GM12865 (cell line): ENCODE measurements at places on chromosomes 12 and 14.

DNA sequence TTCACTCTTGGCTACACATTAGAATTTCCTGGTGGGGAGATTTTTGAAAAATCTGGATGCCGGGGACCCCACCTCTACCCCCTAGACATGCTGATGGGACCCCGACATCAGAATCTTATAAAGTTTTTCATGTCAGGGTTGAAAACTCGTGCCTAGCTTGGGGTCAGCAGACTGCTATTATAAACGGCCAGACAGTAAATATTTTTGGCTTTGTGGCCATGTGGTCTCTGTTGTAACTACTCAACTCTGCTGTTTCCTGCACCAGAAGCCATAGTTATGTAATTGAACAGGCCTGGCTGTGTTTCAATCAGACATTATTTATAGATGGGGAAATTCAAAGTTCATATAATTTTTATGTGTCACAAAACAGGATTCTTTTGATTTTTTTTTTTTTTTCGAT is 41.6 kb downstream of the ACACB start:
- no peak for DNase-seq

DNA sequence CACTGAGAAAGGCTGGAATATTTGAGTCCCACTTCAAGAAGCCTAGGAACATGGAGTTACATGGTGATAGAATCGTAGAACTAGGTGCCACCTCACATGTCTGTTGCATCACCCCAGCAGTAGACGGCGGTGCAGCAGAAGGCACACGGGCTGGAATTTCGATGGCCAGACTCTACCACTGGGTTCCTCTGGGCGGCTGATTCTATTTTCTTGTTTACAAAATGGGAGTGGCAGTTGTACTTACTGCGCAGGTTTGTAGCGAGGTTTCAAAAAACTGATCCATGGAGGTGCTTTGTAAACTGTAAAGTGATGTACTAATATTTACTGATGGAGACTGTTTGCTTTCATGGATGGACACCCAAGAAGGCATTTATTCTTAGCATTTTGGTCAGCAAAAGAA is 45.7 kb downstream of the WDR20 start:
- DNase-seq: no peak

GRCh38 chr12:103462675-103463074 is 33.1 kb downstream of the C12orf42 start:
- DNase-seq: peak; percentile 82

GRCh38 chr12:6839482-6840201 is 1.1 kb upstream of the GNB3 start:
- peak; percentile 78 for DNase-seq

DNA sequence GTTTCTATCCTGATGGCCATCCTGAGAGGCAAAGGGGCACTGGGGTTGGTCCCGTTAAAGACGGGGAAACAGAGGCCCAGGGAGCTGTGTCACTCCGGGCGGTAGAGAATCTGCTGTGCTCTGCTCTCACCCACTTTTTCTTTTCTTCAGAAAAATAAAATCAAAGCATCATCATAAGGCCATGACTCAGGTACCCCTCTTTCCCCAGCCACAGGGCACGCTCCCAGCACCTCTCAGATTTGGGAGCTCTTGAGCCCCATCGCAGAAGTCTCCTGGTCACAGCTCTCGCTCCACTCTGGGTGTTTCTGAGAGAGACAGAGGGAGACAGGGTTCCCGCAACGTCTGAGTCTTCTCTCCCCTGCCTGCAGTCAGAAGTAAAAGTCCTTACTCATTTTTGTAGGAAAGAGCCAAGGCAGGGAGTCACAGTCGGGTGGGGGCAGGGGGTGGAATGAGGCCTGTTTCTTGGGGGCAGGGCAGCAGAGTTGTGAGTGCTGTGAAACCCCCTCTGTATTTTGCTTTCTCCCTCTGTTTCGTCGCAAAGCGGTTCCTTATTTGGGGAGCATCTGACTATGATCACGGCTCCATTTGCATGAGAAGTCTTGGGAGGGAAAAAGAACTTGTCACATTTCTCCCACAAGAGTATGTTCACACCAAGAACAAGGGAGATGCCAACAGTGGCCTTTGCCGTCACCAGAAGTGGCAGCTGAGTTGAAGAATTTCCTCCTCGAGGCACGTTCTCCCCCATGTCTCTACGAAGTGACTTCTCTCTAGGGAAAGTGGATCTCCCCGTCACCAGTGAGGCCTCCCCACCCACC is 139.0 kb downstream of the BCL11B start:
- DNase-seq: no peak

DNA sequence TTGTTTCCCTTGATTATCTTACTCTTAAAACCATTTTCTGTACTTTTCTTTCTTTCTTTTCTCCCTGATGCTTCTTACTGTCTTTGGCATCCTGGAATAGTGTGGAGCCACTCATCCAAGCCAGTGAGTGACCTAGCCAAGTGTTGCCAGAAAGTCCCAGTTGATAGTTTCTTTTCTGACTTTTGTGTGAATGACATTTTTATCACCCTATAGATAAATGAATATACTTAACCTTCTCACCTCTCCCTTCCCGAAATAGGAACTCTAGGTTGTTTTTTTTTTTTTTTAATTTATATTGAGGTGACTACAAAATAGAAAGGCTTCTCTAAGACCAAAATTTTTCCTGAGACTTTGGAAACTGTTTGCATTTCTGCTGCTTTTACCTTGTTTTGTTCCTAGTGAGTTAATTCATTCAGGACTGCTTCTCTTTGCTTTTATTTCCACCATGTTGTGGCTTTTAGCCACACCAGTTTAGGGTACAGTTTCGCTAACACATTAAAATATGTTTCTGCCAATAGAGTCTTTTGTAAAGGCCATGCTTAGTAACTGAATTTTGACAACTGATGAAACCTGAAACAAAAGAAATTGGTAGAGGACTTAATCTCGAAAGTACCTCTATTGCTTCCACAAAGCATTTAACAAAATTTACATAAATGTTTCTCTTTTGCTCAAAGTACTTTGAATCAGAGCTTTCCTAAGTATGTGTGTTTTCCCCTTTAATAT is 194.6 kb downstream of the ERC1 start:
- peak; percentile 74 for DNase-seq

- no peak for DNase-seq
Observed at GRCh38 chr14:94659256-94659655, 47.1 kb downstream of the SERPINA3 start.

GRCh38 chr12:118189741-118190191 is 53.8 kb downstream of the PEBP1 start:
- no peak for DNase-seq

DNA sequence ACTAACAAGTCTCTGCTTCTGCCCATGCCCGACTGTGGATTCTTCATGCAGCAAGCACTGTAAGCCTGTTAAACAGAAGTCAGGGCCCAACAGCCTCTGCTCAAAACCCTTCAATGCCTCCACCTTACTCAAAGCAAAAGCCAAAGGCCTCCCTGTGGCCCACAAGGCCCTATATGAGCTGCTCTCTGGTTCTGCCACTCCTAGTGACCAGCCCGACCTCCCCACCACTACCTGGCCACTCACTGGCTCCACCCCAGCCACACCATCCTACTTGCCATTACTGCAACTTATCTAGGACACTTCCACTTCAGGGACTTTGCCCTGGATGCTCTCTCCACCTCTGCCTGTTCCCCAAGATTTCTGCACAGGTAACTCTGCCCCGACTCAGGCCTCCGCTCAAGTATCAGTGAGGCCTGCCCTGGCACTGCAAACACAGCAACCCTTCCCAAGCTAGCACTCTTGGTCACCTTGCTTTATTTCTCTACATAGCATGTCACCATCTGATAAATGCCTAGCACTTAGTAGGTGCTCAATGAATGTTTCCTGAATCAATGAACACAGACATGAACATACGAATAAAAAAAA is 88.9 kb downstream of the ITPR2 start:
- no peak for DNase-seq

GRCh38 chr12:124788936-124789555 is 74.6 kb downstream of the SCARB1 start:
- no peak for DNase-seq

GRCh38 chr14:32481707-32482106 is 152.6 kb downstream of the AKAP6 start:
- DNase-seq: no peak

DNA sequence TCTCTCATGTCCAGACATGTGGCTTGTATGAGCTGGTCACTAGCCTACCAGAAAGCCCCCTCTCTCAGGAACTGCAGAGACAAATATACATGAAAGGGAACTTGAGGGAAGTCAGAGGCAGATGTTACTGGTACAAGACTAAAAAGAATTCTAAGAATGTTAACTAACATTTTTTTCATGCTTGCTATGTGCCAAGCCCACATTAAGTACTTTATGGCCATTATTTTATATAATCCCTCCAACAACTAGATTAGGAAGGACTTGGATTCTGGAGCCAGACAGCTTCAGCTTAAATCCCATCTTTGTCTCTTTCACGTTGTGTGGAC is 24.6 kb downstream of the TTC9 start:
- DNase-seq: no peak

DNA sequence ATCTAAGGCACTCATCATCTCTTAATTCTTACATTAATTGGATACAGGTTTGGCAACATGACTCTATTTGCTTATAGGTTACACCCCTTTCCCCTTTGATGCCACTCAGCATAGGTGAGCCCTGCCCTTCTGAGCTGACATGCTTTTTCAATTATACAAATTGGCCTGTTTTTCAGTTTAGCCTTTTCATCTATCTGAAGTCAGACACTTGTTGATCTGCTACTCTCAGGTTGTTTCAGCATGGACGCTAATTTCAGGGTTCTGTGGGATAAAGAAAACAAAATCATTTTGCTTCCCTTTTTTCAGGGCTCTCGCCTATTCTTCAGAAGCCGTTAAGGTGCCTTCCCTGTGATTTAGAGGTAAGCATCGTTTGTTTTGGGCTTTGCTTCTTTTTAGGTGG is 55.3 kb downstream of the DACT1 start:
- no peak for DNase-seq

DNA sequence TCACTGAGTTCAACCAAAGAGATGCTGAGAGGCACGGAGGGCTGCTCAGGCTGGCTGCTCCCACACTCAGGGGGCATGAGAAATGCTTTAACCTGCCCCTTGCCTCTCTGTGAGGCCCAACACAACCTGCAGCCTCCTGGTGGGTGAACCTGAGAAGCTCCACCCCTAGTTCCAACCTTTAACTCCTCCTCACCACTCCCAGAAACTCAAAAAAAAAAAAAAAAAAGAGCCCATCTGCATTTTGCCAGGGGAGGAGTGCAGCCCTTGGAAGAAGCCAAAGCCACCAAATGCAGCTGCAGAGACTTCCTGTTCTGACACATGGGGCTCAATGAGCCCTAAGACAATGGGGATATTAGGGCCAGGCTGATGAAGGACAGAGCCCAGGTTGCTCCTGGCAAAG is 8.9 kb downstream of the KRT4 start:
- no peak for DNase-seq

- DNase-seq: peak; percentile 75
Observed at GRCh38 chr12:63420206-63420644, 248.1 kb downstream of the DPY19L2 start.

DNA sequence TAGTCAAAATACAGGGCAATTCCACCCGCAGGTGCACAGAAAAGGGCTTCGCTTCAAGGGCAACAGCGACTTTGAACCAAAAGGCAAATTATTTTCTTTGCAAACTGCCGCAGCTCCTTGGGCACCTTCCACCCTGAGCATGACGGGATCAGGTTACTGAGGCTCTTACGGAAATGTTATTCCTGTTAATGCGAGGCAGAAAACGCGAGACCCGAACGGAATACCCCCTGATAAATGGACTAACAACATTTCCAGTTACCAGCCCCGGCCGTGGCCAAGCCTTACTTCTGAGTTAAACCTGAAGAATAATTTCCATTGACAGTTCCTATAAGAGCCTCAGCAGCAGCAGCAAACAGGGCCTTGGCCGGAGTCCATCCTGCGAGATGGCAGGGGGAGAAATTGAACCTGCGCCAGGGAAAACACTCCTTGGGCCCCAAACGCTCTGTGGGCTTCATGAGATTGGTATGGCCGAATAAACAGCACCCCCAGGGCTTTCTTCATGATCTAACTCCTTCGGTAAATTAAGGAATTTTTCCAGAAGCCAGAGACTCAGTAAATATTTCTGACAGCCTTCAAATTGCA is 70.0 kb upstream of the DICER1 start:
- DNase-seq: no peak

- DNase-seq: peak; percentile 71
Observed at GRCh38 chr14:71103662-71104484, 196.6 kb downstream of the PCNX1 start.

DNA sequence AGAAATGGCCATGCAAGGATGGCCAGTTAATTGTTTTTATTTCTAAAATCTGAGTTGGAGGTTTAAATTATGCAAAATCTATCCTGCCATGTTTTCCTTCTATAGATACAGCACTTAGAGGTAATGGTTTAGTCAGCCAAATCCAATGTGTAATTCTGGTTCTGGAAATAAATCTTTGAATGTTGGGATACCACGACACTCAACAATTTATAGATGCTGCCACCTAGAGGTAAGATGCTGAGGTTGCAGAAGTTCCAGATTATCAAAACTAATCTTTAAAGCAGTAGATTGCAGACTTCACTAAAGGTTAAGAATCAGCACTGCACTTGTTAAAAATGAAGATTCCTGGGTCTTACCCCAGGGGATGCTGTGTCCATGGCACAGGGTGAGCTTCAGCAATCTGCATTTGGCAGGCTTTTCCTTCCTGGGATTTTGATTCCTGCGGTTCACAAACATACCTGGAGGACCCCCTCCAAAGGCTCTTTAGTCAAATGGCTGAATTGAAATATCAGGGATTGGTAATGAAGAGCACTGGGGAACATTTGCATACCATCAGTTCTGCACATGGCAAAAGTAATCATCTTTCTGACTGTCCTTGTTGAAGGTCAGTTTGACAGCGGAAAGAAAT is 53.4 kb upstream of the ANO4 start:
- peak; percentile 24 for DNase-seq

GRCh38 chr12:50400104-50400637 is 514 bp upstream of the LARP4 start:
- DNase-seq: peak; percentile 26

DNA sequence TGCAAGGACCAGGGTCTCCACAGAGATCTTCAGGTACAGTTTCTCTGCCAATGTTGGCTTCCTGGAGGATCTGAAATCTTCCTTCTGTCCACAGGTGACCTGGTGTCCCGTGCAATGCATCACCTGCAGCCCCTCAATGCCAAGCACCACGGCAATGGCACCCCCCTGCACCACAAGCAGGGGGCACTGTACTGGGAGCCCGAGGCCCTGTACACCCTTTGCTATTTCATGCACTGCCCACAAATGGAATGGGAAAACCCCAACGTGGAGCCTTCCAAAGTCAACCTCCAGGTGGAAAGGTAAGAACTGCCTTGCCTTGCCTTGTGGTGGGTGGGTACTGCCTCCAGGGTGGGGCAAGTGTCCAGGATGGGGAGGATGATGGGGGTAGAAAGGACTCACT is 141.8 kb upstream of the PWP1 start:
- no peak for DNase-seq

GRCh38 chr14:69666112-69666511 is 54.7 kb downstream of the SUSD6 start:
- DNase-seq: no peak
